ENCODE measurements at places on chromosomes 7 and 10.

- peak; percentile 73 for DNase-seq
These were observed 10.9 kb upstream of the RSU1 start for GRCh38 chr10:16828114-16828568.

- no peak for DNase-seq
These were observed 24.6 kb downstream of the GATA3 start for GRCh38 chr10:8079126-8079525.

DNA sequence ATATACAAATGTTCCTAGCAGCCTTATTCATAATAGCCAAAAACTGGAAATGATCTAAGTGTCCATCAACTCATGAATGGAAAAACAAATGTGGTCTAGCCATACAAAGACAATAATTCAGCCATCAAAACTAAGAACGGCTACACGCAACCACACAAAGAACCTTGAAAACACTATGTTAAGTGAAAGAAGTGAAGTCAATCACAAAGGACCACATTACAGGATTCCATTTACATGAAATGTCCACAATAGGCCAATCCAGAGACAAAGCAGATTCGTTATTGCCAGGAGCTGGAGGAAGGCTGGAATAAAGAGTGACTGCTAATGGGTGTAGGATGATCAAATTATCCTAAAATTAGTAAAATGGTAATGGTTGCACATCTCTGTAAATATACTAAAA is 21.1 kb downstream of the MKRN1 start:
- no peak for DNase-seq

DNA sequence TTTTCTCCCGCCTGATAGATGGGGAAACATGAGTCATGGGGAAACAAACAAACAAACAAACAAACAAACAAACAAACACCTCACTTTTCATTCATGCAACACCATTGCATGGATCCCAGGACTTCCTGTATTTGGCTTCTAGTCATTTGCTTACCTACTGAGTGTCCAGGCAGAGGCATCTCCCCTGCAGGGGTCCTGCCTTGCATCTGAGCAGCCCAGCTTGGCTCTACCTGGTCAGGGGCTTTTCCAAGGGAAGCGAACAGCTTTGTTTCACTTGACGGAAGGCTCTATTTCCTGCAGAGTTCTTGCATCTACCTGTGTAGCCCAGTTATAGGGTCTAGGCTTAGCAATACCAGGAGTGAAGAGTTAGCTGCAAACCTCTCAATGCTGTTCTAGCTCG is 374.2 kb downstream of the GATA3 start:
- no peak for DNase-seq

- no peak for DNase-seq
These were observed 33.6 kb upstream of the HERPUD2 start for GRCh38 chr7:35728412-35729060.

GRCh38 chr7:151968357-151968756 is 12.1 kb downstream of the GALNTL5 start:
- DNase-seq, result peak; percentile 29

GRCh38 chr10:123796736-123797135 is 94.9 kb downstream of the CPXM2 start:
- DNase-seq, result no peak

GRCh38 chr7:99398891-99399445 is 9.4 kb downstream of the PDAP1 start:
- no peak for DNase-seq
